ENCODE measurements at places on chromosomes 7 and 10.

DNA sequence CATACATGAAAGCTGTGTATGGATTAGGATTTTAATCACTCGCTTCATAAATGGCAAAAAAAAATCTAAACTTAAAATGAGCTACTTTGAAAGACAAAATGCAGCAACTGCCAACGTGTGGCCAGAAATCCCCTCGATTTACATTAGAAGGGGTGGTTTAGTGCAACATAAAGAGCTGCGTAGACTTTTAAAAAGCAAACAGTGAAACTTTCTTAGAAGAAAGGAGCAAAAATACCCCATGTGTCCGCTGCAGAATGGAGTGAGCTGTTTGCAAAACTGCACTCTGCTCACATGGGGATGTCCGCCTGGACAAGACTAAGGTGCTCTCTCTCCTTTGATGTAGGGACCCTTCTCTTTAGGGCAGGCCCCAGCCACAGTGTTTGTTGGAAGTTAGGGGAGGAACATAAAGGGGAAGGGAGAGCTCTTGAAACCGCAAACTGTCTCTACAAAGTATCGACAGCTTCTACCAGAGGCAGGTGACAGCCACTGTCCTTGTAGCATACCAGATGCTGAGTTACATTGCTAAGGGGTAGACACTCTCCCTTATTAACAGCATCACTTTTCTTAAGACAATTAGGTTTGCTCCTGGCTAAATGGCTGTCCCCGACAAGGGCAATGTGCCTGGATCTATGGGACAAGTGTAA is 528.1 kb downstream of the KCNMA1 start:
- H3K27me3 ChIP-seq = no peaks in the 10 kb centered on the region
- H3K4me1 ChIP-seq = peaks cover 11% of the 10 kb centered on the region
- DNase-seq = no peak

GRCh38 chr10:76717141-76717540 is 920.5 kb downstream of the KCNMA1 start:
- no peak overlapping the region for H3K4me3 ChIP-seq
- H3K4me1 ChIP-seq = no peaks in the 10 kb centered on the region
- H3K27me3 ChIP-seq = no peaks in the 10 kb centered on the region
- H3K36me3 ChIP-seq = no peaks in the 10 kb centered on the region
- peak; percentile 71 for DNase-seq
- H3K27ac ChIP-seq = no peak overlapping the region

GRCh38 chr7:107944411-107945169 is 53.6 kb downstream of the DLD start:
- no peak overlapping the region for H3K4me3 ChIP-seq
- no peaks in the 10 kb centered on the region for H3K27me3 ChIP-seq
- peaks cover 19% of the 10 kb centered on the region for H3K4me1 ChIP-seq

GRCh38 chr10:74011770-74012169 is 13.9 kb downstream of the VCL start:
- H3K36me3 ChIP-seq = peaks cover 20% of the 10 kb centered on the region
- H3K27me3 ChIP-seq = no peaks in the 10 kb centered on the region
- no peak overlapping the region for H3K27ac ChIP-seq
- H3K4me1 ChIP-seq = peaks cover 20% of the 10 kb centered on the region
- H3K4me3 ChIP-seq = no peak overlapping the region

DNA sequence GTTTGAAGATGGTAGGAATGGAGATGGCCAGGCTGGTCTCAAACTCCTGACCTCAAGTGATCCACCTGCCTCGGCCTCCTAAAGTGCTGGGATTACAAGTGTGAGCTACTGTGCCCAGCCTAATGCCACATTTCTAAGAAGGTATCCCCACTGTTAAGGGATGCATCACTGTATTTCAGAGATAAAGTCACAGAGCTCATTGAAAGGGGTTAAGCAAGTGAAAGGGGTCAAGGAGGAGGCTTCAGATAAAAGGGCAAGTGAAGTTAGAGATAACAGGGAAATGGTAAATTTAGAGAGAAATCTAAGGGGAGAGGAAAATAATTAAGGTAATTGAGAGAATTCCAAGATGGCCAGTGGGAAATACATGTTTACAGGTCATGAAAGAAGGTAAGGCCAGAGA is 93.0 kb upstream of the SP4 start:
- no peak for DNase-seq
- no peaks in the 10 kb centered on the region for H3K27me3 ChIP-seq
- no peaks in the 10 kb centered on the region for H3K36me3 ChIP-seq
- H3K4me3 ChIP-seq = no peak overlapping the region
- H3K27ac ChIP-seq = no peak overlapping the region

DNA sequence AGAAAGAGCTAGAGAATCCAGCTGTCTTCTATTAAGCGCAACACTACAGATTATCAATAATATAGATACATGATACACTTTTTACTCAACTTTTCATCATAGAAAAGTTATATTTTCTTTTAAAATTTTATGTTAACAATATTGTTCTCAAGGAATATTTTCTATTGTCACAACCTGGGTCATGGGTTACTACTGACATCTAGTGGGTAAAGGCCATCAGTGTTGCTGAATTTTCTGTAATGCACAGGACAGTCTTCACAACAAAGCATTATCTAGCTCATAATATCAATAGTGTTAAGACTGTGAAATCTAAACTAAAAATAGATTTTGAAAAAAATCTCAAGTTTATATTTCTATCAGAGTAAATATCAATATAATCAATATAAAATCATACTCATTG is 209.8 kb downstream of the ZNF33B start:
- no peaks in the 10 kb centered on the region for H3K36me3 ChIP-seq
- H3K27me3 ChIP-seq = no peaks in the 10 kb centered on the region
- DNase-seq = no peak
